ENCODE measurements at places on chromosomes 6 and 20.

- DNase-seq, result no peak
These were observed 68.6 kb downstream of the ESR1 start for GRCh38 chr6:151876122-151876521.

GRCh38 chr6:89895276-89895874, 1.1 kb downstream of the GJA10 start:
- DNase-seq, result peak; percentile 54

- DNase-seq, result no peak
These were observed 60.9 kb upstream of the PRL start for GRCh38 chr6:22357724-22358189.

DNA sequence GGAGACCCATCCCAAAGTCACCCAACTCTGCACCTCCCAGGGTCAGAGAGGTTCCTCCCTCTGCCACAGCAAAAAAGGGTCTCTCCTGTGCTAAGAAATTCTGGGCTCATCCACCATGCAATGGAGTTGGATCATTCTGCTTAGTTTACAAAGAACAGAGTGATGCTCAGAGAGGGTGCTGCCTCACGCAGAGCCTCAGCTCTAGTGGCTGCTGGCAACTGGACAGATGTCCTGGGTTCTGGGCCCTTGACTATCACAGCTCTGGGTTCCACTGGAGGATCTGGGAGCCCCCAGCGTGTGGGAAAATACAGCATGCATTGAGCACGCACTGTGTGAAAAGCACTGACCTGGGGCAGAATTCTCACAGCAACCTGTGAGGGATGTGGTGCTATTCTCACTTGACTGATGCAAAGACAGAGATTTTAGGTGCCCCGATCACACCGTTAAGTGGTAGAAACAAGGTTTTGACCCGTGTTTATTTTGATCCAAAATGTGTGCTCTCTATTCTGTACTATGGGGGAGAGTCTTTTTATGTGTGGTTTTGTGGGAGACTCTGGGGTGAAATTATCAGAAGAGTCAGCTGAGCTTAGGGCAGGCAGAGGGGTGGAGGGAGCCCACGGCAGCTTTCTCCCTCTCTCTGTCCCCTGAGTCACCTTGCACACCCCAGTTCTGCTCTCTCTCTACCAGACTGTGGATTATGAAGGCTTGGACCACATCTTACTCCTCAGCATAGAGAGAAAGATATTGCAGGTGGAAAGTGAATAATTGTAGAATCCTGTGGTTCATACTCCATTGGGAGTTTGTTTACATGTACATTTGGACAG, 19.9 kb downstream of the TREML4 start:
- DNase-seq, result no peak

DNA sequence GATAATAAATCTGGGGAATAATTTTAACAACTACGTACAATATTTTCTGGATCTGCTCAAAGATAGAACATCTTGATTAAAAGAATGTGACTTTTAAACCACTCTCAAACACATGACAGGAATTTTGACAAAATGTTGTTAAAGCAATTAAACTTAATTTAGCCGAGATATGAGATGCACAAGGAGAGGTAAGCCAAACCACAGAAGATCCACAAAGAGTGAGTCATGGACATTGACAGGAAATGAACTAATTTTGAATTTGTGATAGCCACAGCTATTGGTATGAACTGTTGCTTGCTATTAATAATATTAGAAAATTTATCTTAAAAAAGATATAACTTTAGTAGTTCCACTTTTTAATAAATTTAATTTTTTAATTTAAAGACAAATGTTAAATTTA, 27.8 kb upstream of the VGLL2 start:
- DNase-seq, result no peak

DNA sequence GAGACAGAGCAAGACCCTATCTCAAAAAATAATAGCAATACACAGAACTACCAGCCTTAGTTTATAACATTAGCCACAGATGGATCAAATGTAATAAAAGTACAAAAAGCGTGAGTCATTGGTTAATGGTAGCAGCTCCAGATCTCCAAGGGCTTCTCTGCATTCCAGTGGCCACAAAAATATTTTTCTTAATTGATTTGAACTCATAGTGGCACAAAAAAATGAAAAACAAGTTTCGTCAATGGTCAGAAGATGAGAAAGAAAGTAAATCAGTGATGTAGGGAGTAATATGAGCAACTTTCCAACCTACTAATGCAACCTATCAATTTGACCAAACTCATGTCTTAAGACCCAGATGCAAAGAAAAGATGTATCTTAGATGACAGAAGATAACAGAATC, 79.6 kb downstream of the CEP57L1 start:
- DNase-seq, result no peak

GRCh38 chr20:57736738-57737347, 27.0 kb upstream of the PMEPA1 start:
- DNase-seq, result no peak

DNA sequence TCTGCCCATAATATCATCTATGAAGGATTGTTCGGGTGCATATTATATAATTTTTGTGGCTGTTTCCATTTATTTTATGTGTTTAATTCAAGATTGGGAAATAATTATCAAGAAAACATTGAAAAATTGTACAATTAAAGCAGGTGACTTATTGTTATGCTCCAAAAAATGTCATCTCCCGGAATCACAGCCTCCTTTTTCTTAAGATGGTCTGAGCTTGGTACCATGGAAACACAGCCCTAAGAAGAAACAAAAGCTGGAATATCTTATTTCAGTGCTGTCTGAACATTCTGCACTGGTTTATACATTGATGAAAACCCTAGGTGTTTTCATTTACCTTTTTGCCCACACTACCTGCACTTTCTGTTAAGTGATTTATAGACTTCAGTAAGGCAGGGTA, 367.2 kb downstream of the ARHGAP18 start:
- no peak for DNase-seq

GRCh38 chr6:29602564-29603361, 17.8 kb downstream of the OR2H2 start:
- DNase-seq, result peak; percentile 38

DNA sequence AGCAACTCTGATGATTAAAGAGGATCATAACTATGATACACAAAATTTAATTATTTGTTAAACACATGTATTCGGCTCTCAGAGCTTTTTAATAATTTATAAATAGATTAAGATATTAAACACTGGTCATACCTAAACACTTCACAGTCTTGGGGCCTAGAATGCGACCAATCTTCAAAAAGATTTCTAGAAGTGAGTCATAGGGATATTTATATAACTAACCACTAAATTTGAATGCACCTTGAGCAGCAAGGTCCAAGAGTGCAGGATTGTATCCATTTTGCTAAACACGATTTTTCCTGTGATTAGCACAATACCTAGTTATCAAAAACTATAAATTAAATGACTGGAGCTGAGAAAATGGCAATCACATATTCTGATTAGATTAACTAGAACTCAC, 709.3 kb downstream of the EPHA7 start:
- DNase-seq, result no peak

DNA sequence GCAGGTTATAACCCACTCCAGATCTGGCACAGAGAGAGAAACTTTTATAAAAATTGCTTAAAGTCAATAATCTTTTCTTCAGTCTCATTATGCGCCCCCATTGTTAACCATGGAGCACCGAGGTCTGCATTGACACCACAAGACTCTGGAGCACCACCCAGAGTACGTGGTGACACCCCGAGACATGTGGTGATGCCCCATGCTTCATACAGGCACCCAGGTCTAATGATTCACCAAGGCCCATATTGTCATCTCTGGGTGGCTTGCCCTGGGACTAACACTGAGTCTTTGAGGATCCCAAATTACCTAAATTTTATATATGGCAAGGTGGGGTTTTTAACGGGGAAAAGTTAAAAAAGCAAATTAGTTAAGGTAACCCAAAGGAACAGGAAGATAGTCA, 31.1 kb downstream of the CD109 start:
- no peak for DNase-seq

DNA sequence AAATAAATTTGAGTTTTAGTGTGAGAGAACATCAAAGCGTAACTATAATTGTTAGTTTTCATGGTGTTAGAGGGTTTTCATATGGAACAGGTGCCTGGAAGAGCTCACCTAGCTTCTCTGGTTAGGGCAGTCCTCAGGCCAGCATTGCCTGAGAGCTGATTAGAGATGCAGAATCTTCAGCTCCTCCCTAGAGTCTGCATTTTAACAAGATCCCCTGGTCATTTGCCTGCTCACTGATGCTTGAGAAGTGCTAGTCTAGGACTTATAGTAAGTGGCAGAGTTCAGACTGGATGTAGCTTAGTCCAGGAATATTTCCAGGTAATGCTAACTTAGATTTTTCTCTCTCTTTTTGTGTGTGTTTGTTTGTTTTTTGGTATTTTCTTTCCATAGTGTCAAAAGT, 21.7 kb upstream of the SMIM26 start:
- DNase-seq, result no peak

GRCh38 chr6:26000366-26001144, 38.0 kb downstream of the TRIM38 start:
- no peak for DNase-seq

DNA sequence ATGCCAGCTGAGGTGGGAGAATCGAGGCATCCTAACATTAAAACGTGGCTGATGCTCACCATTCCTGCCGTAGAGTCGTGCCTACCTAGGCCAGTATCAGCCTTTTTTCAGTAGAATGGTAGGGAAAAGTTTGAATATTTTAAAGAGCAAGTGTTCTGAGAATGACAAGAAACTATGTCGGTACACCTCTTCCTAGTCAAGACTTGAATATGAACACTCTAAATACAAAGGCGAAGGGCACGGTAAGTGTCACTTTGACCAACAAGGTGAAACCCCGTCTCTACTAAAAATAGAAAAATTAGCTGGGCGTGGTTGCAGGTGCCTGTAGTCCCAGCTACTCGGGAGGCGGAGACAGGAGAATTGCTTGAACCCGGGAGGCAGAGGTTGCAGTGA, 1.0 kb downstream of the GINM1 start:
- DNase-seq, result no peak

- DNase-seq, result no peak
These were observed 13.4 kb upstream of the BNIP5 start for GRCh38 chr6:36350082-36350481.

GRCh38 chr6:105983763-105984162, 102.4 kb upstream of the PRDM1 start:
- DNase-seq, result no peak

- DNase-seq, result no peak
These were observed 9.0 kb upstream of the PLCB4 start for GRCh38 chr20:9059931-9060330.

DNA sequence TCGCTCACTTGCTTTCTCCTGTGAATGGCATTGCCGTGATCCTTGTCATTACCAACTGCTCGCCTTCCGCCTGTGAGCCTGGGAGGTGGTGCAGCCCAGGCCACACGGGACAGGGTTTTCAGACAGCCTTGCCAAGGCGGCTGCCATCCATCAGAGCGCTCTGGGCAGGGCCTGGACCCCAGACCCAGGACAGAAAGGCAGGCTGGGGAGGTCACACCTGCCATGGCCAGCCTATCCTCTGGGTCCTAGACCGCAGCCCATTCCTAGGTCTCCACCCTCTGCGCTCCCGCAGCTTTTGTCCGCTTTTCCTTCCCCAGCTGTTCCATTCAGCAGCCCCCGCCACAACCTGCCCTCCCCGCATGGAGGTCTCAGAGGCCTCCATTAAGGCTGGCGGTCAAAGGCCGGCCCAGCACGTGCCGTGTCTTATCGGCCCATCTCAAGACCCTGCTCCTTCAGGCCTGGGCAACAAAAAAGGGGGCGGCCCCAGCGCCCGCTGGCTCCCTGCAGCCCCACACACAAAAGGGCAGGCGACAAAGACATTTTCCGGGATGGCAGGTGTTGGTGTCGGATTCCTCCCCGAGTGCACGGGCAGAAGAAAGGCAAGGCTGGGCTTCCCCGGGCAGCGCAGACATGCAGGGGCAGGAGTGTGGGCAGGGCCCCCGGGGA, 28.1 kb downstream of the INSM1 start:
- no peak for DNase-seq

DNA sequence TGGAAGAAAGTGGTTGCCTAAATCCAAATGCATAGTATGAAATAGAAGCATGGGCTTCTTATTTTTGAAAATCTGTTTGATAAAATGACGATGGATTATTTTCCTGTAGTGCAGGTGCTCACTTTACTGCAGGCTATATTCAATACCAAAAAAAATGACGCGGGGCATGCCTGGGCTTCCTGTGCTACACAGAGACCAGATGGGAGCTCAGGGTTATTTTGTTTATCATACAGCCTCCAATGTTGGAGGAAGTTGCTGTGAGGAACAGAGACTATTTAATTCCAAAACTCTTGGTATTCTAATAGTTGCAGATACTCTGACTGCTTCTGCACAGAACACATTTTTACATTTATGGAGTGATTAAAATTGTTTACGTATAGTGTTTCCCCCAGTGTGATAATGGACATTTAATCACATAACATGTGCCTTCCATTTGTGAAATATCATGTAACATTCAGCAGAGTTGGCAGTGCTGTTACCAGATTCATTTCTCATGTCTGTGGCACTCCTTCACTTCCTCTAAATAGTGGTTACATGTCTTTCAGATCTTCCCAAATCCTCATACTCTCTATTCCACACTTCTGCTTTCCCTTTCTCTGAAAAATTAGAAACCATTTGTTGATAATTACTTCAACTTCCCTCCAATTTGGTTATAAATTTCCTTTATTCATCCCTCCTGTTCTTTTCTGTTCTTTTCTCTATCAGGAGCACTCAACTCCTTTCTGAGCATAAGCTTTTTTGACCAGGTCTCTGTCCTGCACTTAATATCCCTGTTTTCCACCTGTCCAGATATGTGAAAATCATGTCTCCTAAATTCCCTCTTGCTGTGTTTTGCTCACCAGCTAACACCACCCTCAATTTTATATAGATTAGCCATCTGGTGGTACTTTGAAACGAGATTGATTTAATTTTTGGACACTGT, 121.6 kb downstream of the ADGRB3 start:
- no peak for DNase-seq

DNA sequence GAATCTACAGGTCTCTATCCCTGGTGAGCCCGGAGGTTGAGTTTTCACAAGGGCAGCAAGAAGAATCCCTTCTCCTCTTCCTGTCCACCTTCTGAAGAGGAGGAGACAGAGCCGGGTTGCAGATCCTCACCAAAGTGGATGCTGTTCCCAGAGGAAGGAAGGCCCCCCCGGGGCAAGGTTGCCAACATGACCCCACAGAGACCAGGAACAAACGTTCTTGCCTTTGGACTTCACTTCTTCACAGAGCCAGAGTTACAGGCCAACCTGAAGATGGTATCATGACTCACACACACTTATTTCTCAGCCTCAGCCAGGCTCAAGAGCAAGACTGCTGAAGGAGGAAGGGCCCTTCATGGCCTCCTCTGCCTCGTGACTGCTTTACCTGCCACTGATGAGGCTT, 384.3 kb downstream of the CD83 start:
- no peak for DNase-seq

DNA sequence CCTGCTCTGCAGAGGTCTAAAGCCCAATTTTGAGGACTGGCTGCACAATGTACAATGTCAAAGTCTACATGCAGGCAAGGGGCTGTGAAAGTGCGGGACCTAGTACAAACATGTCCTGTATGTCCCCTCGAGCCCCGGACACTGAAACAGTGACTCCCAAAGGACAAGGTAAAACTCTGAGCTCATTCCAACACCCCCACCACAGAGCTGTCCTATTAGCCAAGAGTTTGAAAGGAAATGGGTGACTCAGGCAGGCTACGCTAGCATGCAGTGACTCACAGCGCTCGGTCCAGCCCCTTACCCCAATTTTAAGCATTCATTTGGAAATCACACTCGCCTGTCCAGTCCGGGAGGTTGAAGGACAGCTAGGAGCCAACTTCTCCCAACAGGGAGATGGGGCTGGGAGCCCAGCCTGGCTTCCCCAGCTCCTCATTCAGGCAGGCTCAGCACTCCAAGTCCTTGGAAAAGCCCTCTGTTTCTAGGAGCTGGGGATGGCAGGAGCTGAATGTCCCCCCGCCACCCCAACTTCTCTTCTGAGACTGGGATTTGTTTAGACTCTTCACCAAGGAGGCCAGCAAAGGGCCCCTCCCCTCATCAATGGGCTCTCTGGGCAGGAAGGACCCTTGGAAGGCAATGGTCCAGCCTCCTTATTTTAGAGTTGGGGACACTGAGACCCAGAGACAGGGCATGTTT, 3.9 kb downstream of the SDC4 start:
- no peak for DNase-seq

Data from BE2C (cell line).